ENCODE measurements at places on chromosomes 1 and 21.

DNA sequence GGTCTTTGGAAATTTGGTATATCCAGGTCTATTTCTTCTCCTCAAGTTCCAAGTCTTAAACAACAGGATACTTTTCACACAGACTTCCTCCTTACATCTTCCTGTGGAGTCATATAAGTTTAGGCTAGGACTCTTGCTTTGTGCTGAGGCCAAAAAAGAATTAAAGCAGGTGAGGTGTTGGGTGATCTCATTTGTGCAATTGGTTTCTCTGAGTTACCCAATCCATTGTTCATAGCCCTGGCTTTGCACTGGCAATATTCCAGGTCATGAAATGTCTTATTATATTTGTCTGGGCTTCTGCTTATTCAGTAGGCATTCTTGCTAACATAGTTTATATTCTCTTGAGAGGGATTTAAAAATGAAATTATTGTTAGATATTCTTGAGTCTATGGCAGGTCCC lies 14.1 kb upstream of the KIAA0040 start:
- no peaks in the 10 kb centered on the region for H3K36me3 ChIP-seq
- no peak overlapping the region for H3K4me3 ChIP-seq
- H3K27me3 ChIP-seq: no peaks in the 10 kb centered on the region
- H3K4me1 ChIP-seq: peaks cover 32% of the 10 kb centered on the region
- no peak overlapping the region for H3K27ac ChIP-seq

- H3K27me3 ChIP-seq: no peaks in the 10 kb centered on the region
- no peak overlapping the region for H3K27ac ChIP-seq
- peaks cover 32% of the 10 kb centered on the region for H3K4me1 ChIP-seq
- no peak overlapping the region for H3K4me3 ChIP-seq
- H3K36me3 ChIP-seq: no peaks in the 10 kb centered on the region
- no peak for DNase-seq
Measured at GRCh38 chr1:154448331-154448811, 43.2 kb downstream of the IL6R start.

DNA sequence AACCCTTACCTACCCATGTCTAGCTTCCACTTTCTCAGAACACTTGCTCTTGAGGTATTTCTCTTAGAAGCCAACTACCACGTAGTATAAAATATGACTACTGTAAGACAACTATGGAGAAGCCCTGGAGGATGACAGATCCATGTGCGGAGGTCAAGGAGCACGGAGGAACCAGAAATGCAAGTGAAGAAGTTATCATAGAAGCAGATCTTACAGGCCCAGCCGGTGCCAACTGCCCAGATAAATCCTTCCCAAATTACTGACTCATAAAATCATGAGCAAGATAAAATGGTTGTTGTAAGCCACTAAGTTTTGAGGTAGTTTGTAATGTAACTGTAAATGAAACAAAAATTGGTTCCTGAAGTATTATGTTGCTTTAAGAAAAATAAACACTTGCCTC lies 12.6 kb downstream of the GTF2B start:
- H3K4me1 ChIP-seq: peaks cover 7% of the 10 kb centered on the region
- no peak overlapping the region for H3K27ac ChIP-seq
- DNase-seq: no peak
- H3K27me3 ChIP-seq: no peaks in the 10 kb centered on the region

DNA sequence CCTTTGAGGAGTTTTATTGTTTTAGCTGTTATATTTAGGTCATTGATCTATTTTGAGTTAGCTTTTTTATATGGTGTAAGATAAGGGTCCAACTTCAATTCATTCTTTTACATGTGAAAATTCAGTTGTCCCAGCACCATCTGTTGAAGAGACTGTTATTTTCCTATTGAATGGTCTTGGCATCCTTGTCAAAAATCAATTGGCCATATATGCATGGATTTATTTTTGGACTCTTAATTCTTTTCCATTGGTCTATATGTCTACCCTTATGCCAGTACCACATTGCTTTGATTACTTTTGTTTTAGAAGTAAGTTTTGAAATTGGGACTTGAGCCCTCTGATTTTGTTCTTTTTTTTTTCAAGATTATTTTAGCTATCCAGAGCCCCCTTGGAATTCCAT lies 35.8 kb upstream of the HUNK start:
- H3K27me3 ChIP-seq: peaks cover 5% of the 10 kb centered on the region
- DNase-seq: no peak
- no peaks in the 10 kb centered on the region for H3K4me1 ChIP-seq
- no peak overlapping the region for H3K4me3 ChIP-seq

DNA sequence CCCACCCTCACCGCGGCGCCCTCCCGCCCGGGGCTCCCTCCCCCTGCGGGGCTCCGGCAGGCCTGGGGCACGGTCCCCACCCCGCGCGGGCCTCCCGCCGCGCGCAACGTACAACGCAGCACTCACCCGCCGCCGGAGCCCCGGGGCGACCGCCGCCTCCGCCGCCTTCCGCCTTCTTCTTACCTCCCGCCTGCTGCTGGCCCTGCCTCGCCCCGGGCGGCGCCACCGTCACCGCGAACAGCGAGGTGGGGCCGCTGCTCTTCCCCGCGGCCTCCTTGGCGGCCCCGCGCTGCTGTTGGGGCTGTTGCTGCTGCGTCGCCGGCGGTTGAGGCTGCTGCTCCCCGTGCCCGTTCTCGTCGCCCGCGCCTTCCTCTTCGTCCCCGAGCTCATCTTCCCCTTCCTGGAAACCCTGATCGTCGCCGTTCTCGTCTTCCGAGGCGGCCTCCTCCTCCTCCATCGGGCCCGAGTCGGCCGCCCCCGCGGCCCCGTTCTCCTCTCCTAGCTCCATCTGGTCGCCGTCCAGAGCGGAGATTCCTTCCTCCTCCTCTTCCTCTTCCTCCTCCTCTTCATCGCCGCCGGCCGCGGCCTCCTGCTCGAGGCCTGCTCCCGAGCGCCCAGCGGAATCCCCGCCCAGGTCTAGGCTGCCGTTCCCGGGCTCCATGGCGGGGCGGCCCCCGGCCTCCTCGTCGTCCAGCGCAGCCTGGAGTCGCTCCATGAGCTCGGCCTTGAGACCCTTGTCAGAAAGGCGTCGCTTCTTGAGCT lies 671 bp downstream of the HNRNPU start:
- H3K4me1 ChIP-seq: peaks cover 28% of the 10 kb centered on the region
- H3K27me3 ChIP-seq: no peaks in the 10 kb centered on the region
- peaks cover 25% of the 10 kb centered on the region for H3K36me3 ChIP-seq
